ENCODE measurements at places on chromosomes 11 and 22.

DNA sequence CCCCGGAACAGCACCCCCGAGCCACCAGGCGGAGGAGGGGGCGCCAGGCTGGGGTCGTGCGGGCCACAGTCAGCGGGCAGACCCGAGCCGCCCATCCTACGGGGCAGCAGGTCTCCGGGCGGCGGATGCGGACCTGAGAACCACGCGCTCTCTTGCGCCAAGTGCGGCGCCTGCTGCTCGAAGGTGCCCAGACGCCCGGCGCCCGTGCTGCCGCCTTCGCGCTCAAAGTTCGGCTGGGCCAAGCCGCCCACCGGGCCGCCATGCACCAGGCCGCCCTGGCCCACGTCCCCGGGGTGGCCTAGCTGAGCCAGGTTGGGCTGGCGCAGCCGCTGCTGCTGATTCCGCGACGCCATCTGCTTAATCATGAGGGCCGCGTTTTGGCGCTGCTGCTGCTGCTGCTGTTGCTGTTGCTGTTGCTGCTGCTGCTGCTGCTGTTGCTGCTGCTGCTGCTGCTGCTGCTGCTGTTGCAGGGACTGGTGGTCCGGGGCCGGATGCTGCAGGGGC, 3.0 kb downstream of the MN1 start:
- no peak for DNase-seq

DNA sequence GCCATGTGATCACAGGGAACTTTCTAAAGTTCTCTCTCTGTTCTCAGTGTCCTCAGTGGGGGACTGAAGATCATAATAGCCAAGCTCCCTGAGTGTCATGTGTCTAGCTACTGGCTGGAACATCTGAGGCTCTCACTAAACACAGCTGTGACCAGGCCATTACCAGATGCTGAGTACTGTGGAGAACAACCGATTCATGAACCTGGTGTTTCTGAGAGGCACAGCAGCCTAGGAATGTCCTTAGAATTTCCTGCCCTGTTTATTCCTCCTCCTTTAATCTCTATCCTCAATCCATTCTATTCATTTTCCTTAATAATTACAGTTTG, 93.0 kb downstream of the ME3 start:
- DNase-seq = no peak

DNA sequence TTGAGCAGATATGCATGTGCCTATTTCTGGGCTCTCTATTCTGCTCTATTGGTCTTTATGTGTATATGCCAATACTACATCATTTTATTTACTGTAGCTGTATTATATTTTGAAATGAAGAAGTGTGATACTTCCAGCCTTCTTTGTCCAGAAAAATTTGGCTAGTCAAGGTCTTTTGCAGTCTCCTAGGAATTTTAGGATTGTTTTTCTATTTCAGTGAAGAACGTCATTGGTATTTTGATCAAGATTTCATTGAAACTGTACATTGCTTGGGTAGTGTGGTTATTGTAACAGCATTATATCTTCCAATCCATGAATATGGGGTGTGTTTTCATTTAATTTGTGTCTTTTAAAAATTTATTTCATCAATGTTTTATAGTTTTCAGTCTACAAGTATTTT, 400.3 kb downstream of the AASDHPPT start:
- no peak for DNase-seq

- no peak for DNase-seq
These were observed 145.9 kb downstream of the ELP4 start for GRCh38 chr11:31655483-31655882.

DNA sequence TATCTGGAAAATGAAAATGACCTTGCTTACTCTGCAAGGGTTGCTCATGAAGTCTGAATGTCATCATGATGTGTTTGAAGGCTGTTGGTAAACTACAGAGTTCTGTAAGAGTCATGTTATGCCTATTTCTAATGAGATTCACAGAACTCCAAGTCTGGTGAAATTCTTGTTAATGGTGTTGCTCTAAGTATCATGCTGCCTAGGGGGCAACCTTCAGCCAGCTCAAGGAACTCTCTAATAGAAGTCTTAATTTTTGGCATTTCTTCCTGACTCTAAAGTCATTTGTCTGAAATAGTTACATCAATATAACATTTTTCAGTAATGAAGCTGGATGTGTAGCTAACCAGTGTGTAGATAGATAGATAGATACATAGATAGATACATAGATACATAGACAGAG, 302.8 kb downstream of the FAT3 start:
- no peak for DNase-seq

- no peak for DNase-seq
These were observed 22.4 kb downstream of the MMP10 start for GRCh38 chr11:102757823-102758549.
